ENCODE measurements at places on chromosomes 2 and 18.

GRCh38 chr18:24989760-24990593 lies 362.0 kb downstream of the ZNF521 start:
- no peak for DNase-seq

- DNase-seq, result no peak
Observed at GRCh38 chr2:200128296-200128695, 172.9 kb downstream of the MAIP1 start.

DNA sequence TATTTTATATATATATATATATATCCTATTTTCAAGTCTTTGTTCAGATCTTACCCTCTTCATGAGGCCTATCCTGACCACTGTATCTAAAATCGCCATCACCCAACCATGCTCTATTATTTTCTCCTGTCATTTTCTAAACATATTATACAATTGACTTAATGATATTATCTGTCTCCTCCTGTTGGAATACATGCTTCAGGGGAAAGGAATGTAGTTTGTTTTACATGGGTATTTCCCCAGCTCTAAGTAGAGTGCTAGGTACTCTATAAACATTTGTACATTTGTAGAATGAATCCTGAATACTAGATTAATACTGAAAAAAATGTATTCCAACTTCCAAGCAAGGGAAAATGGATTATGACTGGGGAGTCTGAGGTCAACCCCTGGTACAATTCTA lies 26.2 kb downstream of the TTC21B start:
- DNase-seq, result no peak

DNA sequence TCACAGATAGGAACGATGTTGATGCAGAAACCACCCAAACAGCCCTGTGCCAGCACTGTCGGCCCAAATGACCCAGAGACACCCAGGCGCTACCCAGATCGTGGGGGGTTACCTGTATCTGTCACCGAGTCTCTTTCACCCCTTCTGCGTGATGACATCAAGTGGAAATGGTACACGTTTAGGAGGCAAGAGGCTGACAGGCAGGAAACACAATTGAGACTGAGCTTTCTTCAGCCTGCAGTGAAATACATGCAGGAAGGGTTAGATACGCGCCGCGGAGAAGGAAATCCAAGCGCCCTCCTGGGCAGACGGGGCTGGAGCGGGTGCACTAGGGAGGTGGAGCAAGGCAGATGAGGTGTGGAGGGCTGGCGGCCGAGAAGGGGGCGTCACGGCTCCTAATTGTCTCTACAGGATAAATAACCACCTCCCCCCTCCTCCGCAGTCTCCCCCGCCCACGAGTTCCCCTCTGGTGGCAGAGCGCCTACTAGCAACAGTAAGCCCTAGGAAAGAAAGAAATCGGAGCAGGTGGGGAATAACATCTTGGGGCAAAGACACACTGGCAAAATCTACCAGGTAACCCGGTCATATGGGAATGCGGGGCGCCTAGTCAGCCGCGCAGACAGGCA lies at the start of gene RNF152:
Gene RNF152 (minus strand): TSS at position 325 of the 626 bp plus-strand sequence. CDS start 76,544 bp downstream, outside the sequence.
- DNase-seq, result peak; percentile 18

GRCh38 chr2:24400207-24400907 lies 40.0 kb upstream of the ITSN2 start:
- no peak for DNase-seq

- no peak for DNase-seq
Observed at GRCh38 chr2:64063924-64064331, 44.7 kb upstream of the VPS54 start.

DNA sequence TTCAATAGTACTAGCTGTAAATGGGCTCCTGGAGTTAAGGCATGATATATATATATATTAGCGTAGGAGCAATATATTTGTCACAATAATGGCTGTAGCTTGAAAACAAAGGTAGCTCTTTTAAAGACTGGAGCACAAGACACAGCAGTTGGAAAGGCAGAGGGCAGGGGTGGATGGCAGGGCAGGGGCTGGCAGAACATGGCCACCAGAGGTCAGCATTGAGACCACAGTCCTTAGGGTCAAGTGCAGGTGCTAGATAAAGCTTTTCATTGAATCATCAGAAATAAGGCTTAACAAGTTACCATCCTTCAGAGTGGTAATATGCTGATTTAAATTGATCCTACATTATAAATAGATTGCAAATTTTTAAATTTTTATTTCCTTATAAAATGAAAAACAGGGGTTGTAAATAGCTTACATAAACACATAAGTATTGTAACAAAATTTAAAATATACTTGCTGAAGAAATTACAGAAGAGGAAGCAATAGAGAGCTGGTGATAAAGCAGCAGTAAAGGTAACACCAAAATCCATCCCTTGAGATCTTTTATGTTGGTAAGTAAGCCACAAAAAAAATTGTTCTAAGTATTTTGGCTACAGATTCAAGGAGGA lies 161.2 kb upstream of the PIEZO2 start:
- peak; percentile 11 for DNase-seq

DNA sequence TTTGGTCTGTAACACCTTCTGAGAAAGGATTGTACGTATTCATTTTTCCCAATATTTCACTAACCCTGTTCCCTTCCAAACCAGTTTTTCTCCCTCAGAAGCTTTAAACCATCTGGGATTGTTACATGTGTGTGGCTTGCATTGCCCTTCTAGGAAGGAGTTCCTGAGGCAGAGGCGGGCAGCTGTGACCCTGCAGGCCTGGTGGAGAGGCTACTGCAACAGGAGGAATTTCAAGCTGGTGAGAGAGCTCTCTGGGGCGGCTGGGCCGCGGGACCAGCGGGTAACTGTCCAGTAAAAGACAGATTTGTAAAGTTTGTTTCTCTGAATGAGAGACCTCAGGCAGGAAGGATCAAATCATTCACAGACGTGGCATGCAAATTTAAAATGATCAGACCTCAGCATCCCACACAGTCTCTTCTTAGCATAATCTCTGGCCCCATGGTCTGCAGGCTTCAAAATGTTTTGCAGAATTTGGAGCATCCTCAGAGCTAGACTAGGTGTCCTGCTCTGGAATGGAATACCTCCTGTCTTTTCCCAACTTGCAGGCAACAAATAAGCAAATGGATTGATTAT lies 40.2 kb upstream of the GPR17 start:
- DNase-seq, result no peak

- no peak for DNase-seq
Observed at GRCh38 chr2:191115804-191116203, 35.0 kb downstream of the STAT4 start.

DNA sequence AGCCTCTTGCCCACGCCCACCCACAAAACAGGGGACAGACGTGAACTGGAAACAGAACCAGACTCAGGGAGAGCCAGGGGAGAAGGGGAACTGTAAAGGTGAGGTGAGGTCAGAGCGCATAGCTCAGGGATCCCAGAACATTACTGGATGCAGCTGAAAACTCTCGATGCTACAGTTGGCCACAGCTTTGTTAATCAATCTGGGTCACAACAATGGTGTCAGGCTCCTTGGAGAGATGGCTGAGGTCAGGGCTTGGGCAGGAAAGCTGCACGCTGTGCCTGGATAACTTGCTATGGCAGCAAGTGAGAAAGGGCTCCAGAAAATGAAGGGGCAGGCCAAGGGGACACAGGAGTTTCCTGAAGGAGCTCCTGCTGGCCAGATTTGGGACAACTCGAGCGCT lies 263.3 kb downstream of the TFCP2L1 start:
- no peak for DNase-seq

DNA sequence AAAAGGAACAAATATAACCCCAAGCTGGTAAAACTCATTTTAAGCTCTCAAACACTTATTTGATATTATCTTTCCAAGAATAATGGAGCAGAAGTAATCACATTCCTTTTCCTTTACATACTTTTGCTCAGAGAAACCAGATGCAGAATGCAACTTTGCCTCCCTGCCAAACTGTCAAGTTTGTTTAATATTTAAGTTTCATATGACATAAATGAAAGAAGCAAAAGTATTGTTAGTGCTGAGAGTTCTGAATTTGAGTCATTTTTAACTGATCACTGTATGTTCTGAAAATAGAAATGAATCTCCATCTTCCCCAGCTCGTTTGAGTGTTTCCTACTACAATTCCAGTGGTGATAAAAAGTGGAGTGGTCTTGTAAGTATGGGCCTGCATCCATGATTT lies 423.4 kb downstream of the PID1 start:
- DNase-seq, result no peak

DNA sequence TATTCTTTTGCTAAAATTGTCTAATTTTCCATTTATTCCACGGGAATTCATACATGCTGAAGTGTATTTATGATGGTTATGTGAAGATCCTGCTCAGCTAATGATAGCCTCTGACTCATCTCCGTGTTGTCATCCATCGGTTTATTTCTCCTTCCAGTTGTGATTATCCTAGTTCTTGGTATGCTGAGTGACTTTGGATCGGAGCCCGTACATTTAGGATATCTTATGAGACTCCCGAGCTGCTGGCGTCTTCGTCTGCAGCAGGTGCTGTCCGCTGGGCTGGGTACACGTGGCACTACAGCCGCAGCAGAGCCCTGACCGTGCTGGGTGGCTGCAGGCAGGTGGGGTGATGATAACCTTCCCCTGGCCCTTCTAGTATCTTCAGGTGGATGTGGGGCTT lies 40.1 kb upstream of the GALR1 start:
- DNase-seq, result no peak

GRCh38 chr18:8615397-8616027 lies 6.3 kb downstream of the RAB12 start:
- DNase-seq, result no peak

DNA sequence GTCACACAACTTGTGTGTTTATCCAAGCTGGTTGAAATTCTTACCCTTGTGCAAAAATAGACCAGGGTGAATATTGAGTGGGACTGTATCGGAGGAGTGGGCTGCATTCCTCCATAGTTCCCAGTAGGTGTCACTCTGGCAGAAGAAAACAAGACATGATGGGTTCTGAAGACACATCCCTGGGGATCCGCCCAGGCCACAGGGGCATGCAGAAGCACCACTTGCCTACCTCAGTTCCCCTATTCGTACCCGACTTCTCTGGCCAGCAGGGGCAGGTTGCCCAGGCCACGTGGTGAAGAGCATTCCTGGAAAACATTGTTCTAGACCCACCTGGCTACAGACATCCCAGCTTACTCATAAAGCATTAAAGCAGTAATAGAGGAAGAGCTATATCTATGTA lies 168.2 kb downstream of the FAM210A start:
- peak; percentile 19 for DNase-seq

DNA sequence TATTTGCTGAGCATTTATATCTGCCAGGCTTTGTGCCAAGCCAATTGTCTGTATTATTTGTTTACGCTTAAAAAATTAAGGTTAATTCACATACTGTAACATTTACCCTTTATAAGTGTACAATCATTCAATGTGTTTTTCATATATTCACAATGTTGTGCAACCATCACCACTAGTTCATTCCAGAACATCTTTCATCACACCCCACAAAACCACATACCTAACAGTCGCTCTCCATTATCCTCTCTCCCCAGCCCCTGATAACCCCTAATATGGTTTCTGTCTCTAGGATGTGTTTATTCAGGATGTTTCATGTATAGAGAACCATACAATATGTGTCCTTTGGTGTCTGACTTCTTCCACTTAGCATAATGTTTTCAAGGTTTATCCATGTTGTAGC lies 234.1 kb downstream of the INSIG2 start:
- no peak for DNase-seq
